ENCODE measurements at places on chromosomes 6 and 20.
A peak's percentile ranks its signal among the peaks of the same experiment; 100 is the strongest.

DNA sequence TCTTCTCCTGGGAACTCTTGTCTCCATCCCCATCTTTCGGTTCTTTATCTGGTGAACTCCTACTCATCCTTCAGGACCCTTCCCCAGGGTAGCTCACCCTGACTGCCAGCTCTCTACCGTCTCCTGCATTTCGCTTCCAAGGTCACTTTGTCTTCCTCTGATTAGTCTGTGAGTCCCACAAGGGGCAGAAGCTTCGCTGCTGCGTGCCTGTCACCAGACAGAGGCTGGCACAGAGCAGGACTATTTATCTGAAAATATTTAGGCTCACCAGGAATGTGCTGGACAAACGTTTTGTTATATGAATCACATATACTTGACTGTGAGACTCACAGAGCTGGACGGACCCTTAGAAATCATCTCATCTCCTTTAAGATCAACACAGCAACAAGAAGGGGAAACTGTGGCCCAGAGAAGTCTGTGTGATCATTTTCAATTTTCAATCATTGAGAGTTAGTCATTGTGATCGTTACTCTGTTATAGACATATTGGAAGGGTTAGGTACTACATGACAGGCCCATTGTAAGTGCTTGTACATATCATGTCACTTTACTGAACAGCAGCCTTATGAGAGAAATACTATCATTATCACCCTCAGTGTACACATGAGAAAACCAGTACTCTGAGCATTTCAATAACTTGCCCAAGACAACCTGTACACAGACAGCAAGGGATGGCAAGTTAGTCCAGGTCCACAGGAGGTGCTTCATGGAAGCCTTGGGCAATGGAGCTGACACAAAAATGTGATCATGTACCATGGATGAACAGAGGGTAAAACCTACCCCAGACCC is 51.4 kb downstream of the JPH2 start:
- no peak for DNase-seq

GRCh38 chr6:57163956-57164355 is 8.2 kb upstream of the BAG2 start:
- DNase-seq, result no peak

DNA sequence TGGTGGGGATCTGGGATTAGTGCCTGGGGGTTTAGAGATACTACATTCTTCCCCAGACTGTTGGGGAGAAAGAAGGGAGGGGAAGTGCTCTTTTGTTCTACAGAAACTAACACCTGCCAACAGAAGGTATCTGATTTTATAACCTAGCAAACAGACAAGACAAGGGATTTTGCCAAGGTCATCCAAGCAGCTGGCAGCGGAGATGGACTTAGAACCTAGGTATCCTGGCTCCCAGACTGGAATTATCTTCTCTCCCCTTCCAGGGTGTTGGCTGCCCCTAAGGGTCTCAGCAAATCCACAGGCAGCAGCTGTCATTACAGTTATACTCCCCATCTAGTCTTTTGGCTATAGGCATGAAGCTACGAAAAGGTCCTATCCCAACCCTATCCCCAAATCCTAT is 8.4 kb downstream of the SDC4 start:
- no peak for DNase-seq

DNA sequence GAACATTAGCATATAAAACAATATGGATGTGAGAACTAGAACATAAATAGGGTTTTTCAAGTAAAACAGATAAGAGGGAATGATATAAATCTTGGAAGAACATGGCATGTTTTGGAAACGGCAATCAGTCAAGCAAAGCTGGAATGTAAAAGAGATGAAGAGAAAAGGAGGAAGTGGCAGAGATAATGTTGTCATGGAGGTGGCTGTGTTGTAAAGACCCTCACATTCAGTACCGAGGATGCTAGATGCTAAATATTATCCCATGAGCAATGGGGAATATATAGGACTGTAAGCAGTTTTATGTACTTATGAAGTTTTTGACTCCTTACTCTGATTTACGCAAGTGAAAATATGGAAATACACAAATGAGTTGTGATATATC is 702 bp upstream of the RHAG start:
- no peak for DNase-seq

DNA sequence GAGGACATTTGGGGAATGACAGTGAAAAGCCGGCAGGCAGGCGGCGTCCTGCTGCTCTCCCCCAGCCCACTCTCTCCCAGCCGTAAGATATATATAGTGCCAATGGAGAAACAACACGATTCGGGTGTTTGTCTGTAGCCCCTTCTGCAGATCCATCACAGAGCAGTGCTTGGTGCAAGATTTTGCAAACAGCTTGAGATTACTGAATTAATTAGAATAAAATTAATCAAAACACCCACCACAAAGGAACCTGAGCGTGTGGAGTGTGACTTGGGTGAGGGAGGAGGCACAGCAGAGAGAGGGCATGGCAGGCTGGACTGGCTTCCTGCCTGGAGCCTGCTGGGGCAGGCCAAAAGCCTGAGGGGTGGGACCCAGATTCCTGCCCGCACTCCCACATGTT is 28.8 kb upstream of the CCDC167 start:
- no peak for DNase-seq

DNA sequence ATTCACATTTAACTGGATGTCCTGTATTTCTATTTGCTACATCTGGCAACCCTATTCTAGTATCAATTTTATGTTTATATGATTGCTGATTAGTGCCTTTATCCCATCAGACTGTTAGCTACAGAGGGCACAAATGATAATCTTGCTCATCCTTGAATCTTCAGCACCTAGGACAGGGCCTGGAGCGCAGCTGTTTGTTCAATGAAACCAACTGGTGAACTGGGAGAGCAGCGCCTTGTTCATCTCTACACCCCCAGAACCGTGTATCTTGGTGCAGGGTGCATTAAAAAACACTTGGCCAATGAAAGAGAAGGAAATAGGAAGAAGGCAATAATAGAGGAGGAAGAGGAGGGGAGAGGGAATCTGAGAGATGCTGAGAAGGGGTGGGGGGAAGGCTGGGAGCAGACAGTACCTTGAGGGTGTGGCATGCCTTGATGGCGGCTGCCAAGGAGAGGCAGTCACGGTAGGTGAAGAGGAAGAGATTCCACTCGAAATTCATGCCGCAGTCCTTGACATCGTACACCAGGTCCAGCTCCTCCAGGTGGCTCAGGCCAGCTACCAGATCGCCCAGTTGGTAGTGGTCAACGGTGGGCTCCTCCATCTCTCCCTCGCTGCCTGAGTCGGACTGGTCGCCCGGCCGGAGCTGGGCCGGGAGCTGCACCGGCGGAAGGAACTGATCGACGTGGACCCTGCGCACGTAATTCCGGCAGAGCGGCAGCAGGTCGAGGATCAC is 15.5 kb downstream of the TMEM151B start:
- DNase-seq, result no peak

DNA sequence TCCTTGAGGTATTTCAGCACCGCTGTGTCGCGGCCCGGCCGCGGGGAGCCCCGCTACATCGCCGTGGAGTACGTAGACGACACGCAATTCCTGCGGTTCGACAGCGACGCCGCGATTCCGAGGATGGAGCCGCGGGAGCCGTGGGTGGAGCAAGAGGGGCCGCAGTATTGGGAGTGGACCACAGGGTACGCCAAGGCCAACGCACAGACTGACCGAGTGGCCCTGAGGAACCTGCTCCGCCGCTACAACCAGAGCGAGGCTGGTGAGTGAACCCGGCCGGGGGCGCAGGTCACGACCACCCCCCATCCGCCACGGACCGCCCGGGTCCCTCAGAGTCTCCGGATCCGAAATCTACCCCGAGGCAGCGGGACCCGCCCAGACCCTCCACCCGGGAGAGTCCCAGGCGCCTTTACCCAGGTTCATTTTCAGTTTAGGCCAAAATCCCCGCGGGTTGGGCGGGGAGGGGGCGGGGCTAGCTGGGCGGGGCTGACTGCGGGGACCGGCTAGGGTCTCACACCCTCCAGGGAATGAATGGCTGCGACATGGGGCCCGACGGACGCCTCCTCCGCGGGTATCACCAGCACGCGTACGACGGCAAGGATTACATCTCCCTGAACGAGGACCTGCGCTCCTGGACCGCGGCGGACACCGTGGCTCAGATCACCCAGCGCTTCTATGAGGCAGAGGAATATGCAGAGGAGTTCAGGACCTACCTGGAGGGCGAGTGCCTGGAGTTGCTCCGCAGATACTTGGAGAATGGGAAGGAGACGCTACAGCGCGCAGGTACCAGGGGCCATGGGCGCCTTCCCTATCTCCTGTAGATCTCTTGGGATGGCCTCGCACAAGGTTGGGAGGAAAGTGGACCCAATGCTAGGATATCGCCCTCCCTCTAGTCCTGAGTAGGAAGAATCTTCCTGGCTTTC is 693 bp downstream of the HLA-F start:
- DNase-seq, result peak; percentile 57

DNA sequence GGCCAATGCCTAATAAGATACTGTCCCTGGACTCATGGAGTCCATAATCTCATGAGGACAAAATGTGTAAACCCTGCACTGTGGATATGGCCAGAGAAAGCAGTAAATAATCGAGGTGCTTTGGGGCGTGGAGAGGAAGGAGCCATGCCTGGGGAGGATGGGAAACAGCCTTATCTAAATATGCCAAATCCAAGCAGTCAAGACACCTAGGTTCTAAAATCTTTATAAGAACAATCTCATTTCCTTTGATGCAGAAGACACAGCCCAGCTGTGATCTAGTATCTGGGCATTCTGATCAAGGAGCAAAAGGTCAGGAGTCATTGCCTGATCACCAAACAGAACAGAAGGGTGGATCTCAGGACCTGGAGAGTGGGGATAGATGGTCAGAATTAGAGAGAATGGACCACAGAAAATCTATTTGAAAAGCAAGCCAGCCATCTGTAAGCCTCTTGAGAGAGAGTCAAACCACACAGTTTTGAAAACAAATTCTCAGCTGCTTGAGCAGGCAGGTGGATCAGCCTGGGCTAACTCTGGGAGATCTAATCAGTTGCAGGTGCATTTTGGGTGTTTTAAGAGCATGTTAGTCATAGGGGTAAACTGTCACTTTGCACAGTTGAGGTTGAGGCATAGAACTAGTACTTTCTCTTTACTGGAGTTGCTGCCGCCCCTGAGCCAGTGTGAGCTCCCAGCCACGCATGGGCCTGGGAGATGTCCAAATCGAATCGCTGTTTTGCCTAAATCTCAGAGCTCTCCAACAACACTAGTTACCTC is 130.8 kb upstream of the TNFAIP3 start:
- DNase-seq, result no peak

DNA sequence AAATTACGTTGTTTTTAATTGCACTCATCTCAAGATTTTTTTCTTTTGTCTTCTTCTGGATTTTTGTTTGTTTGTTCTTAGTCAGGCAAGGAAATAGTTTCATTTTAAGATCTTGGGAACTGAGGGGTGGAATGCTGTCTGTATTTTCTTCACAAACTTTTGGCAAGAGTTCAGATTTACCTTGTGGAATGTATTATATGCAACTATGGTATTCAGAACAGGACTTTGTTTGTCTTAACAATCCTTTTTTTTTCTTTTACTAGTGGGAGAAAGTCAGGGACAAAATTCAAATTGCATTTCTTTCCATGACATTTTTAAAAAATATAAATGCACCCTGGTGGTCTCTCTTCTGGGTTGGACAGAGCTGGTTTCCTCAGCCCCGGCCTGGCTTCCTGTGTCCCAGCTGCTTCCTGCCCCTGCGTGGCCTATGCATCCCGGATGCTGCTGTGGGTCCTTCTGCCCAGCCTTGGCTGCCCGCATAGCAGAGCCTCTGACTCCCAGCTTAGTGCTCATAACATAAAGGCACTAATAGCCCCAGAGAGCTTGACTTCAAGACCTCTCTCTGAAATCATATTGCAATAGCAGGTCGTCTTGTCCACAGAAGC is 520.7 kb downstream of the QKI start:
- no peak for DNase-seq

GRCh38 chr6:138518054-138518453 is 18.8 kb upstream of the NHSL1 start:
- DNase-seq, result no peak

- no peak for DNase-seq
Observed at GRCh38 chr6:13863699-13864155, 49.4 kb upstream of the MCUR1 start.

- DNase-seq, result no peak
Observed at GRCh38 chr6:132820629-132821381, 6.4 kb downstream of the RPS12 start.

Data from upper lobe of left lung (tissue), 6 donors.